ENCODE measurements at places on chromosomes 12 and 14.

DNA sequence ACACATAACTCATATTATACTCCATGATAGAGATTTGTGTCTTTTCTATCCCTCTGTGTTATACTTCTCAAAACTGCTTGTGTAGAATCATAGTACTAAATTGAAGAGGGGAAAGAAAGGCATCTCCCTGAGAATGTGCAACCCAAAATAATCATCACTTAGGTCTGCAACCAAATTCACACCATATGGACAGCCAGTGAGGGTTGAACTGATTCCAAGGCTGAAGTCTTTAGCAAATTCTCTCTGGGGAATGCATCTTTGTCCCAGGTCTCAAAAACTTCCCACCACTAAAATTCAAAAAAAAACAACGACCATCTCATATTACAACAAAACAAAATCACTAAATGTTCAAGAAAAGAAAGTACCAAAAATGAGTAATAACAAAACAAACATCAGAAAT, 11.0 kb downstream of the ZFC3H1 start:
- DNase-seq: no peak

DNA sequence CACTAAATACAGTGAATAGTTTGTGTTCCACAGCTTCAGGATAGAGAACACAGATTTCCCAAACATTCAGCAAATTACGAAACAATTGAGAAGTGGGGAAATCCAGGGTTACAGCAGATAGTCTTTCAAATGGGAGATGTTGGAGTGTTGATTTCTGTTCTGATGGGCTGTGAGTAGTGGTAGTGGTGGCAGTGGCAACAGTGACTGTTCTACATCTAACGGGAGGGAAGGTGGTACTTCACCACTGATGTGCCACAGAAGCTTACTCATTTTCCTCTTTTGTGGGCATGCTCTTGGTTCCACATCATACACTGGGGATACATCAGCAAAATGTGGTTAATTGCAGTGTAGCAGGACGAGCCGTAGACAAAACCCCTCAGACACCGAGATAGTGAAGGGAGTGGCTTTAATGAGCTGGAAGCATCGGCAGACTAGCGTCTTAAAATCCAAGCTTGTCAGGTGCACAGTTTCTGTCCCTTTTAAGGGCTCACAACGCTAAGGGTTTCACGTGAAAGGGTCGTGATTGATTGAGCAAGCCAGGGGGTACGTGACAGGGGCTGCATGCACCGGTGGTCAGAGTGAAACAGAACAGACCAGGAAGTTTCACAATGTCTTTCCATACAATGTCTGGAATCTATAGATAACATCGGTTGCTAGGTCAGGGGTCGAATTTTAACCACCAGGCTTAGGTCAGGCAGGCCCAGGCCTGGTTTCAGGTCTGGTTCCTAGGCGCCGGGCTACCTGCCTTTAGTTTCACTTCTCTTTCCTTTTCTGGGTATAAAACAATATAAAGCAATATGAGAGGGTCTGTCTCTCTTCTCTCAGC, 330.6 kb upstream of the FBXO33 start:
- DNase-seq: peak; percentile 5

DNA sequence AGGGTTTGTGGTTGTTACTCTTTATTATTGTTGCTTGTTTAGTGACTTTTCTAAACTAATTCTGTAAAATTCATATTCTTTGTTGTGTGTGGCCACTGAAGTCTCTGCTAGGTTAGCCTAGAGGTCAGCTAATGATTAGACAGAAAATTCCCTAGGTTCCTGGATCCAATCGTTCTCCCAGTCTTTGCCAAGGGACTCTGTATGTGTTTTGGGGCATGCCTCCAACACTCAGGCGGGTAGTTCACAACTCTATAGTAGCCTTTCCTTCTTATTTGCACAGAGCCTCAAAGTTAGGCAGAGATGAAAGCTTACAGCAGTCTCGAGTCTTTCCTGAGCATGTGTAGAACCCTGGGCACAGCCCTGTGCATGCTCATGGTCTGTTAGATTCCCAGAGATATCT, 32.7 kb upstream of the RIN3 start:
- no peak for DNase-seq

- no peak for DNase-seq
These were observed 459.5 kb upstream of the PDE3A start for GRCh38 chr12:19908830-19909229.

GRCh38 chr12:105020241-105020962, 34.3 kb downstream of the NOPCHAP1 start:
- DNase-seq: no peak

- no peak for DNase-seq
These were observed 67.3 kb downstream of the ATP23 start for GRCh38 chr12:58008634-58009033.

DNA sequence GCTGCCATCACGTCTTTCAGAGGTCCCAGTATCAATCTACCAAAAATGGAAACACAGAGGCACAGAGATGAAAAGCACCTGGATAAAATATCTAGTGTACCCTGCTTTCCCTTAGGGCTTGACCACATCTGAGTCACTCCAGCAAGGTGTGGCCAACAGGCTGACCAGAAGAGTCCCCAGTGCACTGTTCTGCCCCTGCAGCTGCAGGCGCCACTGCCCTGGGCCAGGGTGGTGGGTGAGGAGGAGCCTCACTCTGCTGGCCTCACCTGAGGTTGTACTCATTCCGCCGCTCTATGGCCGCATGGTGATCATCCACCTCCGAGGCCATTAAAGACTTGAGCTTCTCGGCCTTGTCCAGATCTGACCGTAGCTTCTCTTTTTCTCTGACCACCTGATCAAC, 60.4 kb downstream of the NIN start:
- DNase-seq: no peak

GRCh38 chr12:49010092-49010668, 8.4 kb downstream of the PRKAG1 start:
- no peak for DNase-seq

DNA sequence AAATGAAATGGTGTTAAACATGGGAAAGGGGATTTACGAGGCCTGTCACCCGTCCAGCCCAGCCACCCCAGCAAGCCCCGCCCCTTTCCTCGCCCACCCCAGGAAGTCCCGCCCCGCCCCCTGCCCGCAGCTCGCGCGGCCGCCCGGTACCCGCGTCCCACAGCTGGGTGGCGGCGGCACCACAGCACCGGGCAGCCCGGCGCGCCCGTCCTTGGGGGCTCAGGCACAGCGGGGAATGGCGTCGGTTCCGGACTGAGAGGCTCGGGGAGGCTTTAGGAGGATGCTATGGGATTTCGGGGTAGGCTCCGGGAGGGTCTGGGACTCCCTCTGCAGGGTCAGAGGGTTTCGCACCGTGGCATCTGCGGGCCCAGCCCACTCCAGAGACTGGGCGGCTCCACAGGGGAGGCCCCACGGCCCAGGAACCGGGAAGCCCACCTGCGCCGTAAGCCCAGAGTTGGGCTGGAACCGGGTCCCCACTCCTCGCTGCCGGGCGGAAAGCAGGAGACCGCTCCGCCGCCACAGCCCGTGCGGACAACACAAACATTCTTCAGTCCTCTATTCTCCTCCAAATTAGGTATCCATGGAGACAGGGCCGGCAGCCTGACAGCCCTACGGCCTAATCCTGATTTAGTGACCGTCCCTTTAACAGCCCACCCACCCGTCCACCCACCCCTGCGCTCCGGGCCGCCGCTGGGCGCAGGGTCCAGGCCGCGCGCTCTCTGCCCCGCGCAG, 1.4 kb downstream of the FIGNL2 start:
- DNase-seq: peak; percentile 15

GRCh38 chr14:24761141-24761540, 127.2 kb upstream of the GZMB start:
- no peak for DNase-seq

- DNase-seq: no peak
These were observed 16.2 kb downstream of the NT5DC3 start for GRCh38 chr12:103824845-103825244.

DNA sequence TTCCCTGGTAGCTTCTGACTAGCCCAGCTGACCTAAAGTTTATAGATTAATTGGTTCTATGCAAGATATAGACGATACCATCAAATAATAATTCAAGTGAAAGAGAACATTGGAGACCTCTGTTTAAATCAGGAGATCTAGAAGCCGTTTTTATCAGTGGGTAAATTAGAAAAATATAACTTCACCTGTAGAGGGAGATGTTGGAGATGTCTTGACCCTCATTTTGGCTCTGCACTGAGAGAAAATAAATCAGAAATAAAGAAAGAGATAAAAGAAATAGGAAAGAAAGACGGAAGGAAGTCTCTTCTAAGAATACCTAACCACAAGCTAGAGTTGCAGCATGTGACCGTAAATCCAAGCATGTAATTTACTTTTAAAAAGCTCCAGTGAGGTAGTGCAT, 684.5 kb downstream of the C12orf50 start:
- DNase-seq: no peak

DNA sequence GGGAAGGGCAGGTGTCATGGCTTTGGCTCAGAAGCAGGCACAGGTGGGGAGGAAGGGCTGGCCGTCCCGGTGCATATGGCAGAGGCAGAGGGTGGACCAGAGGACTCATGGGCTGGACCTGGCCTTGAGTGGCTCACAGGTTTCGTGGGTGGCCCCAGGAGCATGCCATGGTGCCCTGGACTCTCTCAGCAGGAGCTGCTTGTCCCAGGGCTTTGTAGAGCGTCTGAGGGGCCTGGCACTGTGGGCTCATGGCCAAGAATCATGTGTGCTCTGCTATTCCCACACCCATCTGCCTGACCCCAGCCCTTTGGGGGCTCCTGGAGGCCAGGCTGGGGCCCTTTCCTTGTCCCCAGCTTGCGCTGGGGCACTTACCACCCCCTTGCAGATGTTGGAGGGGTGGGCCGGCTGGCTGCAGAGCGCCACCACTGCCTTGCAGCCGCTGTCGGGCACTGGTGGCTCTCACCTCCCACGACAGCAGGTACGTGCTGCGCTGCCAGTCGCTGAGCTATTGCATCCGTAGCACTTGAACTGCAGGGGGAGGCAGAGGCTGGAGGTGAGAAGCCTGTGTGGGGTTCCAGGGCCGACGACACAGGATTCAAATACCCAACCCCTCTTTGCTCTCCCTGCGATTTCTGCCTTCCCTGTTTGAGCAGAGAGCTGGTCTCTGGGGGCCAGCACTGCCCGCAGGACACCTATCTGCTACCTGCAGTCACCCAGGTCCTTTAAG, 187.4 kb upstream of the PRMT8 start:
- peak; percentile 27 for DNase-seq

- no peak for DNase-seq
These were observed 332.6 kb downstream of the GLT1D1 start for GRCh38 chr12:129185855-129186254.

- DNase-seq: no peak
These were observed 21.5 kb upstream of the ALDH2 start for GRCh38 chr12:111745211-111745610.

DNA sequence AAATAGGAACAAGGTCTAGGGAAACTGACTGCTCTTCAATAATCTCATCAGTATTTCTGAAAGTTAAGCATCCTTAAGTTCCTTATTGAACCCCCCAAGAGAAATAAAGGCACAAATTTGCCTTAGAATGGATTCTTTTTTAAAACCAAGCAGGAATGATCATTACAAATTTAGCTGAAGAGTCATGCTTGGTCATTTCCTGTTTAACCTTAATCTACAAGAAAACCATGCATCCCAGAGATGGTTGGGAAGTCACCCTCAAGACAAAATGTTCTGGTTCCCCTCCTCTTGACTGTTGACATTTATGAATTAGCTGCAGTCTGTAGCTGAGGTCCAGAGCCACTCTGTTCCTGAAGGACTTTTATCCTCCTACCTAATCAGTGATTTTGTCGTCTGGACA, 291.8 kb upstream of the G2E3 start:
- DNase-seq: no peak

DNA sequence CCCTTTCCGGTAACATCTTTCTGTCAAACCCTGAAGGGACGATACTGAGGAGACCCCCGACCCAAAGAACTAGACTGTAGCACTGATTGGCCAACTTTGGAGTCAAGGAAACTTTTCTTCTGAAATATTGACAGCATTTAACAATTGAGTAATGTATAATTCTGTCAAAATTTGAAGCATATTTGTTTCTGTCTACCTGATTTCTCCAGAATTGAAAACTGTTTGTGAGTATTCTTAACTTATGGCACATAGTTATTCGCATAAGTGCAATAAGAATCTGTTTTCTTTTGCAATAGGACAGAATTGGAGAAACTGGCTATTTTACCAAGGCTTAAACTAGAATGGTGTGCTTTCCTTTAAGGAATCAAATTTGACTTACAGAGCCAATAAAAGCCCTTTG, 267.1 kb upstream of the FOXN3 start:
- no peak for DNase-seq

DNA sequence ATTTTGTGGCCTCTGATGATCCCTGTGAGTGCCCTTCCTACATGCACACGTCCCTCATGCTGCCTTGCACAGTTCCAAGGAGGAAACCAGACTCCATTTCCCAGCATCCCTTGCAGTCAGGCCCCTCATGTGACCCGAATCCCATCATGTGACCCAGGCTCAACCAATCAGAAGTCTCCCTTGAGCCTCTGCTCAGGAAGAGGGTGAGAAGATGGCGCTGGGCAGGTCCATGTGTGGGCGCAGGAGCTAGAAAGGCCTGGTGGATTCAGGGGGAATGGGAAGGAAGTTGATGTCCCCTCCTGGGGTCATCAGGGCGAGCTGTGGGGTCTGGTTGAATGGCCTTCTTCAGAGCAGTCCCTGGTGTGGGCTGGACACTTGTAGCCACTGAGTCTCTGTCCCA, 240.5 kb downstream of the ADGRD1 start:
- no peak for DNase-seq

GRCh38 chr14:61644175-61644574, 51.1 kb upstream of the HIF1A start:
- no peak for DNase-seq

GRCh38 chr14:106393742-106394141, 867.4 kb downstream of the TMEM121 start:
- no peak for DNase-seq

DNA sequence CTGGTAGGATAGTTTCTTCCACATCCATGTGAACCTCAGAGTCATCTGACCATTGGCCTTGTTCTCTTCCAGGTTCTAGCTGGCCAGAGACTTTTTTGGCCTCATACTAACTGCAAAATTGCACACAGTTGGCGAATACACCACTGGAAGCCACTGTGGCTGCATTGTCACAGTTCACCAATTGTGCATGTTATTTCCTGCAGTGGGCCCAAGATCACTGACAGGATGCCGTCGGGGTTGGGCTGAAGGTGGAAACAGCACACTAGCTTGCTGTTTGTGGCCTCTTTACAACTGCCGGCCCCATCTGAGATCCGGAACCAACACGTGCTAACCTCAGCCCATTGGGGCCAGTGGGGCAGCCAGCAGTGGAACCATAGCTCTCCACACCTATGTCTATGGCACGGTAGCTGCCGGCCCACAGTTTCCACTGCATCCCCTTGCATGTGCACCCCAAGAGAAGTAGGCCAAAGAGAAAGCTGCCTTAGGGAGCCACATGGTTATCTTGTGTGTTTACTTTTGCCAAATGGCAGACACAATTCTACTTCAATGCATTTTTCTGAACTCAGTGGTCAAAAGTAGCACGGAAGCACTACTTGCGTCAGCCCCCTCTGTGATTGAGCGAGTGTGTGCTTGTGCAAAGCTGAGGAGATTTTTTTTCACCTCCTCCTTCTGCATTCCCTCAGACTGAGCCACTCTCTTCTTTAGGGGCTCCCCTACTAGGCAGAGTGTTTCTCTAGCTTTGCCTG, 464.0 kb downstream of the RAD51B start:
- DNase-seq: no peak

GRCh38 chr14:55212634-55213033, 21.2 kb upstream of the DLGAP5 start:
- DNase-seq: no peak

- no peak for DNase-seq
These were observed 5.7 kb downstream of the STXBP6 start for GRCh38 chr14:25044106-25044698.

GRCh38 chr14:93041830-93042229, 73.9 kb downstream of the ITPK1 start:
- no peak for DNase-seq
